ENCODE measurements at places on chromosomes 7 and 10.
A peak's percentile ranks its signal among the peaks of the same experiment; 100 is the strongest.

DNA sequence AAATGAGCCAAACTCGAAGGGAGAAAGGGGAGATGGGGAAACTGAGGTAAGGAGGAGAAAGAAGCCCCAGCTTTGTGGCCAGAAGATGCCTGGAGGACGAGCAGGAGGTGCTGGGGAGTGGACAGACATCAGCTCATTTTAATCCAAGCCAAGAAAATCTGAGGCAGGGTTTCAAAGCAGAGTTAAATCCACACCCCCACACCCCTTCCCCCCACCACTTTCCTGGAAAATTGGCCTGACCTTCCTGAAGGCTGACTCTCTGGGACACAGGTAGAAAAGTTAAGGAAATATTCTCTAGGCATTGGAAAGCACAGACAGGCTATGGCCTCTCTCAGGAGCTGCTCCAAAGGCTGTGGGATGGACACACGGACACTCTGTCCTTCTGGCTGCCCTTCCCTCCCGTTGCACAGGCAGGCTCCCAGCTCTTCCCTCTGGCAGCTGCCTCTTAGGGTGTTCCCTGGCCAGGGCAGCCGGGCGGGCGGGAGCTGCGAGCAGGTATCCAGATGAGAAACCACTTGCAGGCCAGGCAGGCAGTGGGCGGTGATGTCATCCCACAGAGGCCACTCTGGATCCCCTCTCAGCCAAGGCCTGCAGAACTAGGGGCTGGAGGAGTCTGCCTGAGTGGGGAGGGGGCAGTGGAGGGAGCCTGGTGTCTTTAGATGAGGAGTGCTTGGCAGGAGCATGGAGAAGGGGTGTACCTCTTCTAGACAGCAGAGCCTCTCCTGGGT lies 171.8 kb downstream of the NEURL1 start:
- DNase-seq, result no peak

- DNase-seq, result no peak
Measured at GRCh38 chr10:123194056-123194455, 39.9 kb downstream of the BUB3 start.

DNA sequence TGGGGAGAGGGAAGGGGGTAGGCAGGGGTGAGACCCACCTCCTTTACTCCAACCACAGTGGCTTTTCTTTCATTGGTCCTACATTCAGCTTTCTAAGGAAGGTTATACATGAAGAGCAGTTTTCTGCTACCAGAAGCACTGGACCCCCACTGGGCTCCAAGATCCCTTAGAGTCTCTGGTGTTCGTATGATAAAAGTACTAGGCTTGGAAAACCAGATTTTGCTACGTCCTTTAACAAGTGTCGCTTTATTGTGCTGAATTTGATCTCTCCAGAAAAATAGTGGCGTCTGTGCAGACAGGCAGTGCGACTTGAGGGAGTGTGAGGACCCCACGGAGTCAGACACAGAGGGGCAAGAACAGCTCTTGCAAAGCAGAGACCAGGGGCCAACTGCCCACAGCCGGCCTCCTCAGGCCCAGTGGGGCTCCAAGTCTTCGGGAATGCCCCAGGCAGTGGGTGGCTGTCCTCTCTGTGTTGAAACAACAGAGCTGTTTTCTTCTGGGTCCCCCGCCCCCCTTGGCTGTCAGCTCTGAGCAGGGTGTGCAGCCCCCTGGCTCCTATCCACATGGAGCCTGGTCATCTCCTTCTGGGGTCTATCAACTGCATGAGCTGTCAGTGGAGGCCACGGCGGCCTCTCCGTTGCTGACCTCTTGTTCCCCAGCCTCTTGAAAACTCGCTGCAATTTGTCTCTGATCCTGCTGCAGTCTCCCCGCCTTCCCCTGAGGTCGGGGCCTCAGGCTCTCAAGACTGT lies 333.2 kb downstream of the RPS24 start:
- no peak for DNase-seq

GRCh38 chr10:12091421-12091820 lies 22.7 kb downstream of the DHTKD1 start:
- DNase-seq, result no peak

DNA sequence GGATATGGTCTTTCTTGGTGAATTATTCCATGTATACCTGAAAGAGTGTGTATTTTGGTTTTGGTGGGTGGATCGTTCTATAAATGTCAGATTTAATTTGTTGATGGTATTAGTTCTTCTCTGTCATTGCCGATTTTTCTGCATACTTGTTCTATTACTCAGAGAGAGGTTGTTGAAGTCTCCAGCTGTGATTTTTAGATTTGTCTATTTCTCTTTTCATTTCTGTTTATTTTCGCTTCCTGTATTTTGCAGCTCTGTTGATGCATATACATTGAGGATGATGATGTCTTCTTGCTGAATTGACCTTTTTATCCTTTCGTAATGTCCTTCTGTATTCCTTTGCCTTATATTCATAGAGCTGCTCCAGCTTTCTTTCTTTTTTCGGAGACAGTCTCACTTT lies 12.1 kb upstream of the BHLHA15 start:
- no peak for DNase-seq

DNA sequence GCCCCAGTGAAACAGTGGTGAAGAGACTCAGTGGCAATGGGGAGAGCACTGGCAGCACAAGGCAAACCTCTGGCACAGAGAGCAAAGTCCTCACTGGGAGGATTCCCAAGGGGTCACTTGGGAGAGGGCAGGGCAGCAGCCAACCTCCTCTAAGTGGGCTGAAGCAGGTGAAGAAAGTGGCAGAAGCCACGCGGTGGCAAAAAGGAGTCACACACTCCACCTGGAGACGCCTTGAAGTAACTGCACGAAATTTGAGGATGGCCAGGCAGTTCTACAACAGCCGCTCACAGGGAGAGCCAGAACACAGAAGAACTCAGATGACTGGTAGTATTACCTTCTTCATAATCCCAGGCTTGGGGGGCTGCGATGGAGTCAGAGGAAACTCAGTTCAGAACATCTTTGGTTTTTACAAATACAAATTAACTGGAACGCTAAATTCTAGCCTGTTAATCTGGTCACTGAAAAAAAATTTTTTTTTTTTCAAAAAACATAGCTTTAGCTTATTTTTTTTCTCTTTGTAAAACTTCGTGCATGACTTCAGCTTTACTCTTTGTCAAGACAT lies 574 bp upstream of the IL6 start:
- DNase-seq, result peak; percentile 48

DNA sequence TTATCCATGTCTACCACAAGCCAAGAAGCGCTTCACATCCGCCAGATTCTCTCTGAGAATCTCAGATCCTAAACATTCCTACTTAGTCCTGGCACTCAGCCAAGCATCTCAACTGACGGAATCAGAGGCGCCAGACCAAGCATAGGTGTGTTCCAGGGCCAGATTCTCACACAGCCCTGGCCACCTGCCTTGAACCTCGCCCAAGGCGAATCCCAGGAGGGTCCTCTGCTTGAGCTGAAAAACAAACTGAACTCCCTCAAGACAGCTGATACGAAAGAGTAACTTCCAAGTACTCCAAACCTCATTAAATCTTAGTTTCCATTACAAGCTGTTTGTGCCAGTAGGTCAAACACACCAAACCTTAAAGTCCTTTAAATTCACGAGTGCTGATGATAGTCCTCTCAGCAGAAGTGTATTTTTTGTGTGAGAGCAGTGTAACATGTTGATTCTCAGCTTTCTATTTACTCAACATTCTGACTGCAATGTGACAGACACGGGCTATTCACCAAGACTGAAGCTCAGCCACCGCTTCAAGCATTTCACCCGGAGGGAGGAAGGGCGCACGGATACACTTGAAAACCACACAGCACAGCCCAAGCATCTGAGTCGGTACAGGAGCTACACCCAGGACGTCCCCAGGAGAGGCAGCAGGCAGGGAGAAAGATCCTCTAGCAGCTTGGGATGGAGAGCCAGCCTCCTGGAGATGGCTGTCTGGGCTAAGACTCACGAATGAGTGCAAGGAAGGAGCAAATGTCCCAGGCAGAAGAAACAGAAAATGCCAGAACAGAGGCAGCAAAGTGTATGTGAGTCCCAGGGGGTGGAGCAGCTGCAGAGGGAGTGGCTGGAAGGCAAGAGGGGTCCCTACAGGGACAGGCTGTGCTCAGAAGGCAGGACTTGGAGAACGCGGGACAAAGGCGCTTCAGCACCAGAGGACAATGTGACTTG lies 6.0 kb downstream of the PARD3 start:
- DNase-seq, result peak; percentile 80

- DNase-seq, result no peak
Measured at GRCh38 chr7:151436446-151437158, 3.3 kb downstream of the CRYGN start.

DNA sequence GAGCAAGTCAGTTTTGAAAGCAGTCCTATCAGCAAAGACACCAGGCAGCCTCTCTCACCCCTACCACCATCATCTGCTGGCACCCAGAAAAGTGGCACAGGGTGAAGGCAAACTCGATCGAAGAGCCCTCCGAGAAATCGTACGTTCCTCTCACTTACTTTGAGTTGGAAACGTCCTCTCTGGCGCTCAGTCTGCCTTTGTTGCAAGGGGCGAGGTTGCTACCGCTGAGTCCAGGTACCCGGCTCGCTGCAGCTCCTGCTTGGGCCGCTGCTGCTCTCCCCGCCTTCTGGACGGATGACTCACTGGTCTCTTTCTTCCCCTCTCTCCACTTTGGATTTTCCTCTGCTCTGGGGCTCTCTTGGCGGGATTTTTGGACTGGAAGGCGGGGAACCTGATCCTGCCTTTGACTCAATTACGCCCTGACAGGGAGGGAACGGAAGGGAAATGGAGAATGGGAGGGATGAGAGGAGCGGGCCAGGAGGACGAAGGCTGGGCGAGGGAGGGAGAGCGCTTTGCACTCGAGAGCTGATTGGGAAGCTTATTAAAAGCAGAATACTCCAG lies at the start of gene PTN:
Gene PTN, minus strand, starts transcription at position 453 of the 561 bp plus-strand sequence. CDS start 88,760 bp downstream, outside the sequence.
- DNase-seq, result no peak

GRCh38 chr7:43585562-43585961 lies 2.7 kb downstream of the STK17A start:
- no peak for DNase-seq

DNA sequence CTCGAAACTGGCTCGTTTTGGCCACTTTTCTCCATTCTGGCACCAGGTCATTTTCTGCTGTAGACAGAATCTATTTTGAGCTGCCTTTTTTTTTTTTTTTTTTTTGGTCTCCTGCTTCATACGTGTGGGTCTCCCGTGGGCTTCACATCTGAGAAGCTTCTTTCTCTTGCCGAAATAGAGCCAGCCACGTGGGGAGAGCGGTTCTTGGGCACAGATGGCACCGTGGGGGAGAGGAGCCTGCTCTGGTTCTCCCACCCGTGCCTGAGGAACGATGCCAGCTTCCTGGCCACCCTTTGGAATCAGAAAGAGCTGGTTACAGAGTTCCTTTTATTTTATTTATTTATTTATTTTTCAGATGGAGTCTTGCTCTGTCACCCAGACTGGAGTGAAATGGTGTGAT lies 48.7 kb upstream of the OCM2 start:
- no peak for DNase-seq

- DNase-seq, result no peak
Measured at GRCh38 chr7:13259930-13260329, 572.5 kb downstream of the ARL4A start.

GRCh38 chr7:102028206-102028826 lies 210.9 kb downstream of the CUX1 start:
- no peak for DNase-seq

DNA sequence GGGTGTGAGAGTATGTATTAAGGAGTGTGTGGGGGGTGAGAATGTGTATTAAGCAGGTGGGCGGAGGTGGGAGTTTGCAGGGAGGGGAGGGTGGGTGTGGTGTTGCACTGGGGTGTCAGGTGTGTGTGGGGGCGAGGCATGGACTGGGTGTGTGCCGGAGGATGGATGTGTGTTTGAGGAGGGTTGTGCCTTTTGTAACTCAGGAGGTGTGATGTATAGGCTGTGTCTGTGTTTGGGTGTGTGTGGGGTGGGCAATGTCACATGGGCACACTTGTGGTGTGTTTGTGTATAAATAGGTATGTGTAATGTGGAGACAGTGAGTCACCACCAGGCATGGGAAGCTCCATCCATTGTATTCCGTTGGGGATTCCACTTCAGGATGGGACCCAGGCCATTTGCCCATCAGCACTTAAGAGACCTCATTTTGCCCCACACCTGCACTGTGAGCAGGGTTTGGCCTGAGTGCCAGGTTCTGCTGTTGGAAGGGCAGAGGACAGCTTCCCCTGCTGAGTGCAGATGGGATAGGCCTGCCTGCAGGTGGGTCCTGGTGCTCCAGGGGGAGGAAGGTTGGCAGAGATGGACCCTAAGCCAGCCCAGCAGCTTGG lies 5.8 kb downstream of the UNC5B start:
- no peak for DNase-seq

DNA sequence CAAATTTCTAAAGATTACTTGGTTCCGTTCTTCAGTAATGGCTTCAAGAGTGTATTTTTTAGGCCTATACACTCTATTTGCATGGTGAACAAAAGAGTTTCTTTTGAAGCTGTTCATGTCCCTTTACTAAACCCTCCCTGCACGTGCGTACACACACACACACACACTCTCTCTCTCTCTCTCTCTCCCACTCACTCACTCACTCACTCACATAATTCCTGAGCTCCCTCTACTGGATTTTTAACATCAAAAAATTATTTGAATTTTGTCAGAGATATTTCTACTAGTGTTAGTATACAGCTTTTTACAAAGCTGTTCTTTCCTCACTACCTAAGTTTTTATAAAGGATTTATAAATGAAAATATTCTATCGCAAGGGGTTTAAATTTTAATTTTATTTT lies 85.9 kb downstream of the UBE3C start:
- DNase-seq, result no peak

GRCh38 chr10:77799352-77799751 lies 127.2 kb downstream of the DLG5 start:
- no peak for DNase-seq

GRCh38 chr10:49834976-49835375 lies 72.9 kb upstream of the OGDHL start:
- no peak for DNase-seq

DNA sequence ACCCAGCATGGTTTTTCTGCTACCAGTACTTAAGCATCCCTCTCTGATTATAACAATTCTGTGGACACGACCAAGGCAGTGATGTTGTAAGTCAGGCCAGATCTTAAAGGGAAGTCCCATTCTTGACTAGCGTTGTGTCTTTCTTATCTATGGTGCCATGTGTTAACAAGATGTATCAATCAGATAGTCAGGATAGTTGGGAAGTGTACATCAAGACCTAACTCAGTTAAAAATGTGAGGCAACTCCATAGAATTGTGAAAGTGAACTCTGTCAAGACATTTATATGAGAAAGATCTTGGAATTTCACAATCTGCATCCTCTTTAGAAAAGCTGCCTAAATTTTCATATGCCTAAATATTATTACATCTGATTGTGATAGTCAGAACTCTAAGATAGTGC lies 341.7 kb upstream of the SEMA3D start:
- DNase-seq, result no peak

- no peak for DNase-seq
Measured at GRCh38 chr10:88149906-88150305, 286.5 kb downstream of the PTEN start.
